ENCODE measurements at places on chromosomes 11 and 22.

- no peak for DNase-seq
Observed at GRCh38 chr22:49934160-49934890, 15.9 kb downstream of the CRELD2 start.

GRCh38 chr11:120001178-120002090, 136.5 kb downstream of the TRIM29 start:
- DNase-seq, result no peak

- DNase-seq, result no peak
Observed at GRCh38 chr11:108160970-108161566, 39.7 kb downstream of the ACAT1 start.

DNA sequence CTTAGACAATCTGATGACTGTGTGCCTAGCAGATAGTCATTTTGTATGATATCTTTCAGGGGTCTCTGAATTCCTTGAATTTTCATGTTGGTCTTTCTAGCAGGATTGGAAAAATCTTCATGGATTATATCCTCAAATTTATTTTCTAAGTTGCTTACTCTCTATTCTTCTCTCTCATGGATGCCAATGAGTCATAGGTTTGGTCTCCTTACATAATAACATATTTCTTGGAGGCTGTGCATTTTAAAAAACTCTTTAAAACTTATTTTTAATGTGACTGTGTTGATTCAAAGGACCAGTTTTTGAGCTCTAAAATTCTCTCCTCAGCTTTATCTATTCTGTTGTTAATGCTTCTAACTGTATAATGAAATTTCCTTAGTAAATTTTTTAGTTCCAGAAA, 198.7 kb downstream of the AASDHPPT start:
- no peak for DNase-seq

DNA sequence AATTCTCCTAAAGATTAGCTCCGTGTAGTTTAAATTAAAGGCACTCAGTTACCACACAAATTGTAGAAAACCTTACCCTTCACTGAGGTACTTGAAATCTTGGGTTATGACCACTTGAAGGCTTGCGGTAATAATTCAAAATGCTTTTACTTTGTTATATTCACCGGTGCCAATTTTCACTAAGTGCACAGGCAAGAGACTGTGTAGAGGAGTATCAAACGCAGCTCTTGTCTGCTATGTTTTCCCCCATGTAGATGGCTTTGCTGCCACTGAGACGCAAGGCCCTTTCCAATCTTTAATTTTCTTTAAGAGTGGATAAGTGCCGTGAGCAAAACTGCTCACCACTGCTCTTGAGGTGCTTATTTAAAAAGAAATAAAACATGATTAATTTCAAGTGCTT, 155.8 kb downstream of the CADM1 start:
- no peak for DNase-seq

DNA sequence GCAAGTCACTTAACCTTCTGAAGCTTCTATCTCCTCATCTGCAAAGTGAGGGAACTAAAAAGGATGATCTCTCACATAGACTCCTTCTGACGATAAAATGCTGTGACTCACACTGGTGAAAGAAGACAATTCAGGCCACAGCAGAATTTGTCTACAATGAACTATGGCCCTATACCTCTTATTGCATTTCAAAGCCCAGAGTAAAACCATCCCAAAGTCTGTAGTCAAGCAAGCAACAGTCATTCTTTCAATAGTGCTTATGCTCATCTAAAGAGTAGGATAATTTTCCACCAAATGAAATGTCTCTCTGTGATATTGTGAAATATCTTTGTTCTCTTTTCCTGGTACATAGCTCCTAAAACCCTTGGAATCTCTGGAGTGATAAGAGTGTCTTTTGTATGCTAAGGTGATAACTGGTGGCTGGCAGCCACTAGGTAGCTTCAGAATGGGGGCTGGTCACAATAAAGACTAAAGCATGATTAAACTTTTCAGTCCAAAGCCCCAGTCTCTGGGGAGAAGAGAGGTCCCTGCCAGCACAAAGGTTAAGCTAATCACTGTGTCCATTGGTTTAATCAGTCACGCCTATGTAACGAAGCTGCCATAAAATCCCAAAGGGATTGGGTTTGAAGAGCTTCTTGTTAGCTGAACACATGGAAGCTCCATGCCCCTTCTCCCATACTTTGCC, 30.8 kb downstream of the SYTL2 start:
- no peak for DNase-seq

DNA sequence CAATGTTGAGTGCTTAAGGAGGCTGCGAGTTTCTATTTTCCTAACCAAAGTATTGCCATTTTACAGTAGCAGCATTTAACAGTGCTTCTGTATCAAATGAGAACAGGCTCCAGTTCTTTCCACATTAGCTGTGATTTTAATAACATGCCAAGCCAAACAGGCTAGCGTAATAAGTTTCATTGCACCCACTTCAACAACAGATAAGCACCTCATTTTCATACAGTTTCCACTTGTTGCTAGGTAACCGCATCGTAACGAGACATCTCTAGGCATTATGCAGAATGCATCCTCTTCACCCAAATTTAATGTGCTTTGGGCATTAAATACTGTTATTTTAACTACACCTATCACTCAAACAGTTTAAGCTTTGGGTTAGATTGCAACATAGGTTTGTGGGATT, 79.0 kb downstream of the CADM1 start:
- DNase-seq, result no peak

DNA sequence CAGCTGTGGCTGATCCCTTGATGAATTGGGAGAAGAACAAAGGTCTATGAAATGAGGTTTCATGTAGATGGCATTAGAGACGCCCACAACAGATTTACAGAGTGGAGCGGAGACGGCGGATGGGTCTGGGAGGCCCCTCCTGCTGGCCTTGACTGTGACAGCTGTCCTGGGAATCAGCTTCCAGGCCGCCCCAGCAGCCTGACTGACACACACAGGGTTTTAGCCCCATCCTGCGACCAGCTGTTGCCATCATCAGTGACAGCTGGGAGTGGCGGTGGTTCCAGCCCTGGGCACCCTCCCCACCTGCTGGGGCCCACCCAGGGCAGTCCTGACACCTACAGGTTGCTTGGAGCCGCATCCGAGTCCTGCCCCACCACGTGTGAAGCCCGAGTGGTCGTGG, 64.0 kb upstream of the PPP6R3 start:
- DNase-seq, result no peak

GRCh38 chr11:74568028-74568427, 24.4 kb upstream of the POLD3 start:
- no peak for DNase-seq

- DNase-seq, result no peak
Observed at GRCh38 chr11:67099831-67100324, 19.2 kb upstream of the KDM2A start.

DNA sequence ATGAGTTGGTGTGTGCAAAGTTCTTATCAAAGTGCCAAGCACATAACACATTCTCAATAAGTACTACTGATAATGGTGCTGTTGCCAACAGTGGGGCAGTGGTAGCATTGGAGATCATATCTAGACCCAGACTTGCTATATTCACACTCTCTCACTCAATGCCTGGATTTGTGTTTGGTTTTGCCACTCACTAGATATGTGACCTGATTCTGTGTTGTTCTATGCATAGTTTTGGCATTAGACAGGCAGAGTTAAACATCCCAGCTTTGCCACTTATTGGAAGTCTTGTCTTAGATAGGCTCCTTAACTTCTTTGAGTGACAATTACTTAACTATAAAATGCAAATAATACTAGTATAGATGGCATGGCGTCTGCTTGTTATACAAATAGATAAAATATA, 642.6 kb upstream of the CCDC179 start:
- DNase-seq, result no peak

GRCh38 chr22:50119768-50120251, 30.0 kb downstream of the MOV10L1 start:
- DNase-seq, result no peak

DNA sequence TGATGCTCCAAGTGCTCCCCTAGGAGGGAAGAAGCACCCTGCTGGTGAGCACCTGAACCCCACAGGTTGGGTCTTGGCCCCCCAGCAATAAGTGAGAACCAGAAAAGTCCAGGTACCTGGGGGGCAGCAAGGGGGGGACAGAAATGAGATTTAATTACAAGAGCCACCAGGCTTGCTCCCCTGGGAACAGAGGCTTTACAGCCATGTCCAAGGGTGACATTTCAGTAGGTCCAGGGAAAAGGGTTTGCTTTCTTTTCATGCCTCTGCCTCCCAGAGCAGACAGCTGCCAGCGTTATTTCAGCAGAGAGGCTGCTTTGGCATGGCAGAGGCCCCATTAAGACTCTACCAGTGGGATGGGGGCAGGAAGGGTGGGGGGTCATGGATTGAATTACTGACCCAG, 437.7 kb downstream of the BUD13 start:
- no peak for DNase-seq

DNA sequence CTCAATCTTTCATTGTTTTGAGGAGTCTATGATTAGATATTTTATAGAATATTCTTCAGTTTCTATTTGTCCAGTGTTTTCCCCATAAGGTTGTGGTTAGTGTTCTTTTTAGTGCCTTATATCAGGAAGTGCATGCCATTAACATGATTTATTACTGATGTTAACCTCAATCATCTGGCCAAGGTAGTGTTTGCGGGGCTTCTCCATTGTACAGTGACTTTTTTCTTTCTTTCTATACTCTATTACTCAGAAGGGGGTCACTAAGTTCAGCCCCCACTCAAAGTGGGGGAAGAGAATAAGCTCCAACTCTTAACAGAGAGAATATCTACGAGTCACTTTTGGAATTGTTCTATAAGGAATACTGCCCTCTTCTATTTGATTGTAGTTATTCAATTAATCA, 415.8 kb downstream of the DYNC2H1 start:
- no peak for DNase-seq

DNA sequence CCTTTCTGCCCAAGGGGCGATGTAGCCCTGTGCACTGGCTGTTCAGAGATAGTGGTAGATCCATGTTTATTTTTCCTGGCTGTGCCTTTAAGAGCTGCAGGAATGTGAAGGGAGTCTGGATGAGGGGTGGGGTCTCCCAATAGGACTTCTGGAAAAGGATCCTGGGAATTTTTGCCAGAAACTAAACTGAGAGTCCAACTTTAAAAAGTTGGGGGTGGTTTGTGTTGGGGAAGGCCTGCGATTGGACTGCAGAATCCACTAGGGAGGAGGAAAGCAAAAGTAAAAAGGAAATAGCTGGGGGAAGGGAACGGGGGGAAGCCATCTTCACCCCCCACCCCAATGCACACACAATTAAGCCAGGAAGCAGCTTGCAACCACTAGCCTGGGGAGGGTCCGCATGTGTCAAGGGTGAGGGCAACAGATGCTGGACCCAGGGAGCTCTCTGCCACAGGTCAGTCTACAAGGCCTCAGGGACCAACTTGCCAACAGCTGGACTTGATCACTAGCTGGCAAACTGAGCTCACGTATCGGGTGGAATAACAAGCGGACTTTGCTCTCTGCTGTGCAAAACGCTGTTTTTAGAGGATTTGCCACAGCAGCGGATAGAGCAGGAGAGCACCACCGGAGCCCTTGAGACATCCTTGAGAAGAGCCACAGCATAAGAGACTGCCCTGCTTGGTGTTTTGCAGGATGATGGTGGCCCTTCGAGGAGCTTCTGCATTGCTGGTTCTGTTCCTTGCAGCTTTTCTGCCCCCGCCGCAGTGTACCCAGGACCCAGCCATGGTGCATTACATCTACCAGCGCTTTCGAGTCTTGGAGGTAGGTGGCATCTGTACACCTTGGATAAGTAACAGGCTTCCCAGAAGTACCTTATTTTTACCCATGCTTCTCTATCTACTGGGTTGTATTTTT, at the start of gene OLFML1:
Gene OLFML1 (plus strand): TSS at position 321 of the 912 bp plus-strand sequence. CDS start 370 bp downstream, at position 691.
- DNase-seq, result no peak

DNA sequence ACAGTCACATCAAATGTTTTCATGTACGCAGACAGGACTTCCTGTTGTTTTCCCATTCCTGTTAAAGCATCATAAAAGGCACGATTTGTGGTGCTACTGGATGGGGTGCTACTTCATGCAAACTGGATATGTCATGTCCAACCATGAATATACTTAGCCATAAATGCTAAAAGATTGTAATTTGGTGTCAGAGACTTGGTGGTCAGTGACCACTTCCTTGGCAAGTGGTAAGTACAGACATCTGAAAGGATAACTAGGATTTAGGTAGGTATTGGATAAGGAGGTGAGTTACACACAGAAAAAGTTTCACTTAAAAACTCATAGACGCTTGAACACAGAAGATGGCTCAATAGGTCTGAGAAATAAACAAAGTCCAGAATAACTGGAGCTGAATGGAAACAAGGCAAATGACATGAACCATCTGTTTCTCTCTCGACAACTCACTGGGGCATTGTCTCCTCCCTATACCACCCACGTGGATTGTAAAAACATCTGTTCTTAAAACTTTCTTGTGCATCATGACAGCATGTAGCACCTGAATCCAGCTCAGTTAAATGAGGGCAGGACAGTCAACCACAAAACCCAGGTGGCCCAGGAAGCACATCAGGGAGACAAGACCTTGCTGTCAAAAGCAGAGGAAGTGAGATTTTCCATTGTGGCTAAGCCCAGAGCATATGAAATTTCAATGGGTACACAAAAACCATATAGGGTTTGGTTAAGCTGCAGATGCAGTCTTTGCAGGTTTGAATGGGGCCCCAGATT, 22.1 kb upstream of the IGLL5 start:
- no peak for DNase-seq

DNA sequence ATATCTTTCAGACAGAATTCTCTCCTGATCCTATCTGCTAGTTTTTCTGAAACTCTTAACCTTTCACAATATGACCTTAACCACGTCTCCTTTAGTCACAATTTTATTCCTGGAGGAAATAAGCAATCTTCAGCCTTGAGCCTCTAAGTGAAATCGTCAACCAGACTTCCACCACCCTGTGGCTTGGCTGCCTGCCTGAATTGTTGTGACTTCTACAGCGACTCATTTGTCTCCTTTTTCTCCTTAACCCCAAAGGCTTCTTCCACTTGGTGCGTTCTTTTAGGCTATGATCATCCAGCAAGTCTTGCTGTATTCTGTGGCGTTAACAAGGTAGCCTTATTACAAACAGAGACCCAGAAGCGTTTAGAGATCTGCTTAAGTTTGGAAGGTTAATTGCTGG, 535.1 kb upstream of the ARHGAP42 start:
- no peak for DNase-seq

GRCh38 chr11:103830205-103830604, 206.2 kb upstream of the DDI1 start:
- DNase-seq, result no peak

- no peak for DNase-seq
Observed at GRCh38 chr22:50486561-50487289, at the start of gene MIOX. Gene MIOX, plus strand, starts transcription at chr22:50486859. Its CDS starts 39 bp downstream, at chr22:50486898.

- DNase-seq, result no peak
Observed at GRCh38 chr11:70262951-70263350, 7.5 kb upstream of the PPFIA1 start.

- DNase-seq, result no peak
Observed at GRCh38 chr22:22386602-22387385, 121.7 kb downstream of the ZNF280B start.

All from stimulated activated CD4-positive, alpha-beta T cell treated with anti-CD3 and anti-CD28 coated beads, Interleukin-1b, Interleukin-23, amount 100 ng/mL, for 1 hour (primary cell).